Nucleus accumbens (tissue), 56 donors: ENCODE measurements at places on chromosomes 1 and 21.

- DNase-seq: no peak
These were observed 117.8 kb downstream of the LIPI start for GRCh38 chr21:14092834-14093560.

DNA sequence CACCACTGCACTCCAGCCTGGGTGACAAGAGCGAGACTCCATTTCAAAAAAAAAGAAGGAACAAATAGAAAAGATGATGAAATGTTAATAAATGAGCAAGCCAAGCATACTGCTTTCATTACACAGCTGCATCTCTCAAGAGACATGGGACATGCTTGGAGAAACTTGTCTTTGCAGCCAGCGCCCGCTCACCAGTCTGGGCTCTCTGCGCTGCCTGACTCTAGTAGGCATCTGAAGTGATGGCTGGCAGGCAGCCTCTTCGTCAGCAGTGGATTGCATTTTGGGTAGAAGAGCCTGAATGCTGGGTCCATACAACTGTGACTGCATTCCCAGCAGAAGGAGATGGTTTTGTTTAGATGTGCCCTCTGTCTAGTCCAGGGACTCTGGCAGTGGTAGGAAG, 48.0 kb downstream of the IL6R start:
- no peak for DNase-seq

DNA sequence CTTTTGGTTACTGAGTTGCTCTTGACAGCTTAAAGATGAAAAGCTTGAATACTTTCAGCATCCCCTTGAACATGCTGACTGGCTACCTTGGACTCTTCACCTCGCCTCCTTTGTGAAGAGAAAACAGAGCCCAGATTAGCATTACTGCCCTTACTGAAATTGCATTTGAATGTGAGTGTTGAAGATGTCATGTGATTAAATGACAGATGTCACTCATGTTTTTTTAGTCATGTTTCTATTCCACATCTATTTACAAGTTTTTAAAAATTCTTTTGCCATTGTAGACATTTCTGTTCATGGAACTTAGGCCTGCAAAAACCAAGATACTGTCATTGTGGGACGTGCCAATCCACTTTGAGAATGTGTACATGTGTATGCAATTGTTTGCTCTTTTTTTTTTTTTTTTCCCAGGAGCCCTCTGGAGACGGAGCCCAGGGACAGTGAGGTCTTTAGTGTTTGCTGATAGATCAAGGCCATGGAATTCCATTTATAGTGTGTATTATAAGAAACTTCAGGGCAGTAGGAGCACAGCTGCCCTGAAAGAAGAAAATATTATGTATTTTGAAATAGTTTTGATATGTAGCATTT, 25.7 kb upstream of the IVNS1ABP start:
- no peak for DNase-seq

GRCh38 chr1:237279629-237280028, 237.6 kb downstream of the RYR2 start:
- DNase-seq: no peak

DNA sequence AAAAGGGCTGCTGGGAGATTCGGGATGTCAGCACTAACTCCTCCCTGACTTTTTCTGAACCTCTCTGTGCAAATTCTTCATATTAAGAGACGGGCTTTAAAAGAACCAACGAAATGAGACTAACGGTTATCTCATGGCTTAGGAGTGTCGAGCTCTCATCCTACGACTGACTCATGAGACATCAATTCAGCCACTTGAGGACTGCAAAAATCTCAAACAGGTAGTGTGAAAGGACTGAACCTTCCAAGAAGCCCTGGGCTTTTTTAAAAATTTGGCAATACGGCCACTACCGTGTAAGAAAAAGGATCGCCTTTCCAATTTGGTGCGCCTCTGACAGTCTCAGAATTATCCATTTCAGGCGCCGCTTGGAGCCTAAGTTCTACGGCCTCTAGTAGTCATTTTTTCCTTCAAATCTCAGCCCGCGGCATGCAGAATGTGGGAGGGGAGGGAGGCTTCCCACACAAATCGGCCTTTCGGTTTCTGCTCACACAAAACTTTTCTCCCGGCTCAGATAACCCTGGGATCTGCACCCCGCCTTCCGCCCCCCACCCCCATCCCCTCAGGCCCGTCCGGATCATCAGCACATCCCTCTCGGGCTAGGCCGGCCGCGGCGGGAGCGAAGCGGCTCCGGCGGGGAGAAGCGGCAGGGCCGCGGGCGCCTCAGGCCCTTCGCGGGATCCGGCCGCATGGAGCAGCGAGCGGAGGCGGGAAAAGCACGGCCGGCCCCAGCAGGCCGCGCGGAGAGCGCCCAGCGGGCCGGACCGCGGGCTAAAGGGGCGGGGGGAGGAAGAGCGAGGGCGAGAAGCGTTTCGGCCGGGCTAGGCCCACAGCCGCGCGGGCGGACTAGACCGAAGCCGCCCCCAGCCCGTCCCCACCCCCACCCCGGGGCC, 618 bp downstream of the HNRNPR start:
- DNase-seq: no peak

DNA sequence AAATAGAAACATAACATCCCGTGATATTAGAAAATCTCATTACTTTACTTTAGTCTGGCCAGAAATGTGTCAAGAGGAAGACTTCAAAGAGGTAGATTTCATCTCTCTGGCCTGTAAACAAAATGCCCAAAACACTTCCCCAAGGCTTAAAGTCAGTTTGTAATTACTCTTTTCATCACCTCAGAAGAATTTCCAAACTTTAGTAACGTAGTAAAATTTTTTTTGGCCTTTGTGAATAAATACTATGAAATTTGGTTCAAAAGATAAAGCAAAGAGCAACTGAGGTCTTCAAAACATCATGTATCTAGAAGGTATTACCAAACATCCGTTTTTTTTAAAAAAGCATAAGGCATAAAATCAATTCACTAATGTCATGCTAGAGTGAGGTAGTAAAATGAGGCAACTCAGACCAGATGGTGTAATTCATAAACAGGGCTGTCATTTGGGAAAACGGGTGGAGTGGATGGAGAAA, 51.4 kb downstream of the LEPR start:
- no peak for DNase-seq

DNA sequence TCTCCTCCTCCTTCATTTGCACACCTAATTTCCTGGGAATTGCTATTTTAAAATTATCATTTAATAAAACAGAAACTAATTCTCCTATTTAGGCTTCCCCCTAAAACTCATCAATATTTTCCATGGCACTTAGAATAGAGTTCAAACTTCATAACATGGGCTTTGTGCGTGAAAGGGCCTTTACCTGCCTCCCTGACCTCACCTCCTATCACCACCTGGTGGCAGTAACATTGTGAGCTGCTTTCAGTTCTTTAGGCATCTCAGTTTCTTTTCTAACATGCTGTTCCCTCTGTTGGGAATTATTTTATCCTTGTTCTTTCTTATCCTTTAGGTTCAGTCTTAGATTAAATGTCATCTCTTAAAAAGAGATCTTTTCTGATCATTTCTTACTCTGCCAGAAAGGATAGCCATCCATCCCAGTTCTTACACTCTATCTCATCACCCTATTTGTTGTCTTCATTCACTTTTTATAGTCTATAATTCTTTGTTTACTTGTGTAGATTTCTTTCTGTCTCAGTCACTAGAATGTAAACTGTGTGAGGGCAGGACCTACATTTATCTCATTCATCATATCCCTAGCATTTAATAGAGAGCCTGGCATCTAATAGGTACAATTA, 133.8 kb upstream of the KIAA1614 start:
- DNase-seq: no peak

- DNase-seq: peak; percentile 51
These were observed 115.9 kb downstream of the HIVEP3 start for GRCh38 chr1:41802532-41803501.

DNA sequence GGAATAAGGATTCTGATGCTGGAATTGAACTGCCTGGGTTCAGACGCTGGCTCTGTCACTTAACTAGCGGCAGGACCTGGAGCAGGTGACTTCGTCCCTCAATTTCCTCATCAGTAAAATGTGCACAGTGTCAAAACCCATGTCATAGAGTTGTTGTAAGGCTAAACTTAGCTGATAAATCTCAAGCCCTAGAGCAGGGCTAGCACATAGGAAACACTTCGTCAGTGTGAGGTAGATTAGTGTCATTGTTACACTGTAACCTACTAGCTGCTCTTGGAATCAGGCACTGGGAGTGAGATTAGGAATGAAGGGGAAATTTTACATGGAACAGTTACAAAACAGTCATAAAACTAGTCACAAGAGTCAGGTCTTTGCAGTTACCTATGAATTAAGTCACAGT, 56.1 kb upstream of the ANGPTL1 start:
- no peak for DNase-seq

DNA sequence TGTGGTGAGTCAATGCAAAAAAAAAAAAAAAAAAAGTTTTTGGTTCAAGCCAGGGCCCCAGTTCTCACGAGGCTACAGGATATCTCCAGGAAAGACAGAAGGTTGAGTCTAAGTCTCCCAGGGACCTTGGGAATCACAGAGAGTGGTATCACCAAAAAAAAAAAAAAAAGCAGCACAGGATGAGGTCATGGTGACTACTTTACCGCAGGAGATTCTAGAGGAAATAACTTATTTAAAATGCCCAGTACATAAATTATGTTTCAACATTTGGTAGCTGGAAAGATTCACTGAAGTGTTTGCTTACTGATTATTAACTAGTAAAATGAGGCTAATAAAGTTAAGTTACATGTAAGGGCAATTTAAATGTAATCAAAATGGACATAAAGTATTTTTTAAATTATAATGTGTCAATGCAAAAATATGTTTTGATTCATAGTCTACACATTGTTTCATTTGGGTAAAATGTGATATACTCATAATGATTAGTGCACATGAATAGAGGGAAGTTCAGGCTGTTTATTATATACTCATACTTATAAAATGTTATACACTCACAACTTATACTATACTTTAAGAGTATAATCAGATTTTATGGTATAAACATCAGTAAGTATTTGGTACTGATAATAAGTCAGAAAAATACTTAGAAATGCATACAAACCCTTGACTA, 84.1 kb downstream of the PLPPR5 start:
- DNase-seq: no peak

DNA sequence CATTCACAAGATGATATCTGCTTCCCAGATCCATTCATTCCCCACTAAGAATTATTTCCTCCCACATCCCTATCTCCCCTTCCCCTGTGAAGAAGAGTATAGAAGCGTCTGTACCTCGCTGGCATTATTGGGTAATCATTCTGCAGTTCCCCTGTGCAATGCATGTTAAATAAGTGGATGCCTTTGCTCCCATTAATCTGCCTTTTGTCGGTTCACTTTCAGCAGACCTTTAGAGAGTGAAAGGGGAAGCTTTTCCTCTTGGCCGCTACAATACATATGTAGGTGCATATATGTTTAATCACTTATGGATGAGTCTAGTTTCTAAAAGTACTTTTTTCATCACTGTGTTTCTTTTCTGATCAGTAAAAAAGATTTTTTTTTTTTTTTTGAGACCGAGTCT, 7.0 kb downstream of the CLCN6 start:
- DNase-seq: no peak

DNA sequence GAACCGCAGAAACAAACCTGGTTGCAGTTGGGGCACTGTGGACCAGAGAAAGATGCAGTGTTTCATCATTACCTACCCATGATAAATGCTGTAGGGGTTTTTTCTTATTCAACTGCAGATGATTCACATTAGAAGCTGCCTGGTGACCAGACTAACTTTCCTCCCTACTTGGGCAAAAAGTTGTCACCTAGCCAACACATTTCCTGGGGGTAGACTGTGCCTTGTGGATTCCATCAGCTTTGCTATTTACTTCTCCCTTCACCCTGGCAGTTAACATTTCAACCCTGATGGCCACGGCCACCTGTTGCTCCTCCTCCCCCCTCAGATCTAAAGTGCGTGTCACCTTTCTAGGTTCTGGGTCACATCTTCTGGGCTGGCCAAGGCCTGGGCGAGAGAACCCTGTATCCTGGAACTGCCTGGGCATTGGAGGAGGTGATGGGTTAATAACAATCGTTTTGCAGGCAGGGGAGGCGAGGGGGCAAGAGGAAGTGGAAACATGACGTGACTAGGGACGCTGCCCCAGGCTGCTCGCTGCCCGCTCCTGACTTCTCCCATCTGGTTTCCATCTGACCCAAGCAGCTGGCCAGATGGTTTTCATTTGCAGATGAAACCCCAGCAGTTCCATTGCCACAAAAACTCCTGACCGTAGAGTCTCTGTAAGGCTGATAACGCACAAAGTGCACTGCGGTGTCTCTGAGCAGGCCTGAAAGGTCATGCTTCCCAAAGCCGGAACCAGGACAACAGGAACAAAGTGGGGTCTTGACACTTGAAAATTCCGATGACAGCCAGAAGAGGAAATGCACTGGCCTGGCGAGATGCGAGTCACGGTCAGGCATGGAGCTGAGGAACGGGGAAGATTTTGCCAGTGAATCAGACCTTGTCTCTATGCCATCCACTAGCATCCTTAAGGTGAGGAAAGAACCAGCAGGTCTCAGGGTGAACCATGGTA, 36.6 kb downstream of the CAPZB start:
- peak; percentile 18 for DNase-seq

GRCh38 chr1:199295107-199295506, 656.3 kb downstream of the PTPRC start:
- DNase-seq: no peak

GRCh38 chr1:183676586-183677189, 23.6 kb upstream of the APOBEC4 start:
- DNase-seq: no peak

DNA sequence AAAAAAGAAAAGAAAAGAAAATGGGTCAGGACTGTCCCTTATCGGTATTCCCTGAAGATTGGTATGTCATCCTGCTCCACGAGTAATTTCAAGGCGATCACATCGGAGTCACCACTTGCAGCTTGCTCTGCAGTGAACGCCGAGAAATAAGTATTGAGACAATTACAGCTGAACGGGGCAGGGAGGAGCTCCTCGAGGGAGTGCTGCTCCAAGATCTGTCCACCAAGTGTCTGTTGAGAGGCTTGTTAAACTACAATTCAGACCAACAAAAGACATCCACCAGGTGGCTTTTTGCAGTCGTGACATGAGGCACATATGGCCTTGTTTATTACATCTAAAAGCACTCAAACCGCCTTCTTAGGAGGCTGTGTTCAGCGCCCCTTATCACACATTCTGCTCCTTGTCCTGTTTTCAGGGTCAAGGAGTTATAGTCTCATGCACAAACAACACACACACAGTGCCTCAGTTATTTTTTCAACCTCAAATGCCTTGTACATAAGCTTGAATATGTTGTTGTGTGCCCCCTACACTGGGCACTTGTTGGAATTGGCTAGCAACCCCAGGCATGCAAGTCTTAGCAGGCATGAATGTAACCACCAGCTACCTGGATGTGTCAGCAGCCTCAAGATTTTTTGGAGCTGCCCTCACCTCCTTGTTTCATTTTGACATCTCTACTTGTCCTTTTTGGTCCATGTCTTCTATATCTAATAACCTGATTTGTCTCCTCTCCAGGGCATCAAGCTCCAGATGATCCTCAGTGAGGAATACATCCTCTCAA, 13.0 kb upstream of the CD48 start:
- DNase-seq: no peak

- DNase-seq: no peak
These were observed 58.1 kb downstream of the CACNA1E start for GRCh38 chr1:181541458-181541857.
